NCI-H510A treated with DMSO at 0.1 percent for 48 hours (cell line): ENCODE measurements at places on chromosomes 2 and 18.

GRCh38 chr2:191174442-191174841, 23.6 kb upstream of the STAT4 start:
- no peak for DNase-seq

GRCh38 chr2:59968441-59968840, 585.0 kb downstream of the BCL11A start:
- DNase-seq: no peak

DNA sequence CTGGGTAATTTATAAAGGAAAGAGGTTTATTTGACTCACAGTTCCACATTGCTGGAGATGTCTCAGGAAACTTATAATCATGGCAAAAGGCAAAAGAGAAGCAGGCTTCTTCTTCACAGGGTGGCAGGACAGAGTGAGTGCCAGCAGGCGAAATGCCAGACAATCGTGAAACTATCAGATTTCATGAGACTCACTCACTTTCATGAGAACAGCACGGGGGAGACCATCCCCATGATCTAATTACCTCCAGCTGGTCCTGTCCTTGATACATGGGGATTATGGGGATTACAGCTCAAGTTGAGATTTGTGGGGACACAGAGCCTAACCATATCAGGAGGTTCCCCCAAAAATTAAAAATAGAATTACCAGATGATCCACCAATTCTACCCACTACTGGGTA, 675.5 kb upstream of the SLC8A1 start:
- DNase-seq: no peak

DNA sequence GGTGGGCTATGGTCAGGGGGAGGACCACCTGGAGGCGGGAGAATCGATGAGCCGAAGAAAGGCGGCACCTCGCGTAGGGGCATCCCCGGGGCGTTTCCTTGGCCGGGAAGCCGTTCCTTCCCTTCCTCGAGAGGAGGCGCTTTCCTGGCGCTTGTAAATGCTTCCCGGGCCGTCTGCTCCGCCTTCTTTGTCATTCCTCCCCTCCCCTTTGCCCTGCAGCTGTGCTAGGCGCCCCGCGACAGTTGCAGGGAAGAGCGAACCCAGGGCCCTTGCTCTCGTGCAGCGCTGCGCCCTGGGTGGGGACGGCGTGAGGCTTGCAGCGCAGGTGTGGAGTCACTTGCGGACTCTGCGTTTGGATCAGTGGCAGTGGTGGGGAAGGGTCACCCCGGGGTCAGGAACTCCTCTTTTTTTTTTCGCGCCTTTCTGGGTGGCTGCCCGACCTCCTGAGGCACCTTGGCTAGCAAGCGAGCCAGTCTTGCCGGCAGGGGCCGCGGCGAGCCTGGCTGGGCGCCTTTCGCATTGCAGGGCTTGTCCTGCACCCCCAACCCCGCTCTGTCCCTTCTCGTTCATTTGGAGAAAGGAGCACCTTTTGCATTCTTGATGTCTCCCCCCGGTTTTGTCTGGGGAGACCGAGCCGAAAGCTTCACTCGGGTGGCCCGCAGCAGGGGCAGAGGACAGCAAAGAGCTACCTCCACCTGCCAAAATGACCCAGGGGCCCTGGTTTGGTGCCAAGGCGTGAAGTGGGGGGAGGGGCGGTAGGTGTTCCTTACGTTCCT, 858 bp downstream of the KCNS3 start:
- DNase-seq: peak; percentile 93

GRCh38 chr2:217993817-217994463, 8.9 kb downstream of the TNS1 start:
- peak; percentile 49 for DNase-seq

DNA sequence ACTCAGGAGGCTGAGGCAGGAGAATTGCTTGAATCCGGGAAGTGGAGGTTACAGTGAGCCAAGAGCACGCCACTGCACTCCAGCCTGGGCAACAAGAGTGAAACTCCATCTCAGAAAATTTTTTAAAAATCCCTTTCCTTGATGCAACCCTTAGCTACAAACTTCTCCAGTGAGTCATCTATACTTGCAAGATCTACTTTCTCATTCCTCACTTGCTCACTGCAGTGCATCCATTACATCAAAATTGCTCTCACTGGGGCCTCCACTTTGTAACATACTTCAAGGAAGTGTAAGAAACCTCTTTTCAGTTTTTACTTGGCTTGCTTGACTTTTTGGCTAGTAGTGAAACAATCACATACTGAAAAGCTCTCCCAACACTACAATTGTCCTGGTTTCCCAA, 65.3 kb downstream of the REEP1 start:
- no peak for DNase-seq

GRCh38 chr2:232896720-232897597, 26.9 kb downstream of the SNORC start:
- no peak for DNase-seq

- DNase-seq: no peak
These were observed 8.6 kb upstream of the NCOA1 start for GRCh38 chr2:24482251-24482971.

- peak; percentile 26 for DNase-seq
These were observed 17.7 kb downstream of the ST6GAL2 start for GRCh38 chr2:106868275-106868674.

- no peak for DNase-seq
These were observed 5.7 kb downstream of the SLC40A1 start for GRCh38 chr2:189574793-189575475.

DNA sequence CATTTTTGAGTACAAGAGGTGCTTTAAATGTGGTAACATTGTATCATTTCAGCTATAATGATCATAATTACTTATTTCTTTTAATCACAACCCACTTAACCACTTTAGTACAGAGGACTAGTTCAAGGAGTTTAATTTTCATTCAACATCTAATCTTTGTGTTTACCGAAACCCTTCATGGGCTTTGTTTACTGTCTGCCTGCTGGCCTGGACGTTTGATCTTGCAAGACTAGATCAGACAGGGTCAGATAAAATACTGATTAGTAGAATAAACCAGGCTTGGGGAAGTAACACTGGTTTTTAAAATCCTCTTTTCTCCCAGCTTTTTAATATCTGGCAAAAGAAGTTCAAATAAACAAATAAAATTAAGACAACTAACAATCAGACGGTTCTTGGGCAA, 93.6 kb downstream of the SATB2 start:
- peak; percentile 74 for DNase-seq

DNA sequence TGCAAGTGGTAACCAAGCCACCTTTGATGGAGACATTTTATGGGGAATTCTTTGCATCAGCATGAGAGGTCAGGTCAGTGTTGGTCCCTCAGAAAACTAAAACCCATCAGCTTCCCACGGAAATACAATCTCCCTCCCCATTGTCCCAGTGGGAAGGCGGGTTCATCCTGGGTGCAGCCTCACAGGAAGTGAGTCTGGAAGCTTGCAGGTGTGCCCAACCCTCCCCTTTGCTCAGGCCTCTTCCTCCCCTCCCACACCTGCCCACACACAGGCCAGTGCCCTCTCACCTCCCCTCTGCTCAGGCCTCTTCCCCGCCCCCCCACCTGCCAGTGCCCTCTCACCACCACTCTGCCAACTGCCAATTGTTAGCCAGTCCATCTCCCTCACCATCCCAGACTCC, 166.8 kb upstream of the RAB6C start:
- no peak for DNase-seq

- no peak for DNase-seq
These were observed 27.5 kb upstream of the FAM124B start for GRCh38 chr2:224429441-224429810.

DNA sequence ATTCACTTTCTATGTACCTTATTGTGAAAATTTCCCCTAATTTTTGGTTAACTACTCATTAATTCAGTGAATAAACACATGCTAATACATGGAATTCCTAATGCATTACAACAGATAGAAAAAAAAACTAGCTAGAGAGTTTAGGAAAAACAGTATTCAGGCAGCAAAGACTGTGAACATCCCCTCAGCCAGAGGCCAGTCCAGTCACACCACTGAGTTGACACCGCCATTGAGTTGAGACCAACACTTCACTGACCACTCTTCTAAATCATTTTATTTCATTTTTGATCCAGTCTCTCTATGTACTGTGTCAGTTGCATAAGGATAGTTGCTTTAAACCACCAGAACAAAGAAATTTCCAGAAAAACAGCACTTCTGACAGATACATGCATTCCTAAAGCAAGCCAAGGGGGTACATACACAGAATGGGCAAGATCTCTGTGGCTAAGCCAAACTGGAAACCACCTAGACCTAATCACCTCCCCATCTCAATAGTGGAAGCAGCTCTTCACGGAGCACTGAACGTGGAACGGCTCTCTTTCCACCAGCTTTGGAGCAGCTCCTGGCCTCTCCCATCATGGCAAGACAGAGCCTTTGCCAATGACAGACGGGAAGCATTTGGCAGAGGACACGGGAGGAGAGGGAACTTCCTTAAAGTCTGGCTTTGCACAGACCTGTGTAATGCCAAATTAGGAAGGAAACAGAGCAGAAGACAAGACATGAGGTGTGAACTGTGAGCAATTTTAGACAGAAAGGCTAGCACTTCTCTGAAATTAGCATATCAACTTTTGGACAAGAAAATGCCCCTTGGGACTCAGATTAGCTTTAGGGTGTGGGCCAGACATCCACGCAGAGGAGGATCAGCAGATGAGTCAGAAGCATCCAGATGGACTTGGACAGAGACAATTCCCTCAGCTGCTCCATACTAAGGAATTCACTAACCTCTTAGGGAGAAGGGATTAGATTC, 36.4 kb downstream of the CACNB4 start:
- no peak for DNase-seq

DNA sequence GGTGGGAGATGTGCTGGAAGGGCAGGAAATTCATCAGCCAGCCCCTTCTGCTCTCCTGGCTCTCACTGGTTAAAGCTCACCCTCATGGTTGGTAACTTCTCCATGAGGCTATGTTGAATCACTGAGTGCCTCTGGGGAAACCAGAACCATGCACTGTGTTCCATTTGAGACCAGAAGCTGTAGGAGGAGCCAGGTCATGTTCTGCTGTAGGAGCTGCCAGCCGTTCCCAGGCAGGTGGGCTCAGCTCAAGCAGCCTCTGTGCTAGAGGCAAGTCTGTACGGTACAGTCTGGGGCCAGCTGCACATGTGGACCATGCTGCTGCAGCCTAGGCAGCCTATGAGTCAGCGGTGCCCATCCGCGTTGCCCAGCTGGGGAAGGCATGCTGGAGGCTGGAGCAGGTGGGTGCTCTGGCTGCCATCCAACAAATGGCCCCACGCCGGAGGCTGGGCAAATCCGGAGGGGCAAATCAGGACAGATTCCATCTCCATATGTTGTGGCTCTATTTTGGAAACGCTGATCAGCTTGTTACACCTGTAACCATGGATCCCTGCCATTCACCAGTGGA, 22.0 kb upstream of the KCNF1 start:
- peak; percentile 32 for DNase-seq

GRCh38 chr18:21747764-21748693, 7.4 kb downstream of the MIB1 start:
- DNase-seq: no peak

GRCh38 chr2:233400341-233400740, 46.0 kb downstream of the DGKD start:
- DNase-seq: no peak

DNA sequence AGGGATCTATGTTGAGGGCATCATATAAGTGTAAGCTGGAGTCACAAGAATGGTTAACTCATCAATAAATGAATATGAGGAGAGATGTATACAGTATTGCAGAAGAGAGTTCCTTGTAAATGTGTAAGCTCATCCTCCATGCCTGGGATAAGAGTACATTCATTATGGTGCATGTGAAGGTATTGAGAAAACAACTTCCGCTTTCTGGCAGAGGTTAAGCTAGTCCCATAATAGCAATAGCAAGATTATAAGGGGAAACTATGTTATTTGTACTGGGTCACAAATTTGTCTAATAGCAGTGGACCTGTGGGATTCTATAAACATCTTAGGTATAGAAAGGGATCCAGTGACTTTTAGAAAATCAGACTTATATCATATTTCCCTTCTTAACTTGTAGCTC, 44.1 kb downstream of the SCN2A start:
- DNase-seq: no peak

GRCh38 chr2:148599109-148599991, 45.2 kb upstream of the EPC2 start:
- DNase-seq: peak; percentile 14

DNA sequence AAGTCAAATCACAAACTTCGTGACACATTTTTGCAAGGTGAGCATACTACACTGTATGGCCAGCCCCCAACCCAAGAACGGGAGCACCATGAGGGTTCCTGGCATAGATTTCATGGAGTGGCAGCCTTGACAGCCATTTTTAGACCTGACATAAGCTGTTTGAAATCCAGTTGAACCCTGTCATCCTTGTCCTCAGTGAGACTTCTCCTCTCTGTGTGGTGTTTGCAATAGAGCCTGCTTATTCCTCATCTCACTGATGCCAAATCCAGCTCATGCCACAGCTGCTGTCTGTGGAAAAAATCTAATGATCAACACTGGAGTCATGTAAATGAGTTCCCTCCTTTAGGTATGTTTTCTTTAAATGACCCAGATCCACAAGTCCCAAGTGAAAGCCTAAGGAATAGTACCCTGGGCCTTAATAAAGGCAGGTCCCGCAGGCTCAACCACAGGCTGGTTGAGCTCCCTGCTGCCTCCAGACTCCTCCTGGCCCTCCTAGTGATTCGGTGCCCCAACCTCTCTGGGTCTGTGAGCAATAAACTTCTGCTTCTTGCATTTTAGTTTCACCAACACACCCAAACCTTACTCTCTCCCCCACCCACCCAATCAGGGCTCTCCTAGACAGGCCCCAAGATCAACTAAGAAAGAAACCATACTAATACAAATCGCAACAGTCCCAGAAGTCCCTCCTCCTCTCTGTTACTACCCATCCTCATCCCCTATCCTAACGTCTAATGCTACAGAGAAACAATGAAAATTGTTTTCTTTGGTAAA, 8.4 kb upstream of the CREG2 start:
- no peak for DNase-seq

- DNase-seq: no peak
These were observed 39.1 kb upstream of the ANKRD44 start for GRCh38 chr2:197349699-197350098.

- no peak for DNase-seq
These were observed 150.4 kb upstream of the NXPH2 start for GRCh38 chr2:138930571-138930970.

GRCh38 chr2:156935616-156936015, 321.9 kb upstream of the GALNT5 start:
- peak; percentile 67 for DNase-seq

GRCh38 chr2:133247631-133248030, 320.6 kb downstream of the NCKAP5 start:
- DNase-seq: no peak

GRCh38 chr2:143903172-143903856, 616.6 kb downstream of the ZEB2 start:
- DNase-seq: no peak

DNA sequence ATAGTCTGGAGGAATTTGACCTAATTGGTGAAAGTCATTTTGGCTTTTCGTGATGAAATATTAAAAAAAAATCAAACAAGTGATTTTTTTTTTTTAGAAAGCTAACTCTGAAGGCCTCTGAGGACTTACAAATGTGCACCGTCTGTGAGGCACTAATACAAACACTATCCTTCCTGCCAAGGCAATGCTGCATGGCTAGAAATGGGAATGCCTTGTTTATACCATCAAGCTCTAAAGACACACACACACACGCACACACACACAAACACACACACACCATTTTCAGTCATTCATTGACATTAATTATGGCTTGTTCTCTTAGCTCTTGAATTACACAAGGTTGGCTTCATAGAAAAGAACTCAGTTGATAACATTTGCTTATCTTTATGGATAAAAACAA, 1242.0 kb upstream of the ACVR2A start:
- no peak for DNase-seq

GRCh38 chr2:85390941-85391669, 19.1 kb downstream of the CAPG start:
- no peak for DNase-seq

- DNase-seq: no peak
These were observed 57.8 kb upstream of the NABP1 start for GRCh38 chr2:191620144-191620543.
